ENCODE measurements at places on chromosomes 4 and X.

GRCh38 chr4:113978561-113979147 is 793 bp downstream of the ARSJ start:
- DNase-seq = no peak

GRCh38 chr4:8896506-8896905 is 24.9 kb upstream of the HMX1 start:
- DNase-seq = no peak

DNA sequence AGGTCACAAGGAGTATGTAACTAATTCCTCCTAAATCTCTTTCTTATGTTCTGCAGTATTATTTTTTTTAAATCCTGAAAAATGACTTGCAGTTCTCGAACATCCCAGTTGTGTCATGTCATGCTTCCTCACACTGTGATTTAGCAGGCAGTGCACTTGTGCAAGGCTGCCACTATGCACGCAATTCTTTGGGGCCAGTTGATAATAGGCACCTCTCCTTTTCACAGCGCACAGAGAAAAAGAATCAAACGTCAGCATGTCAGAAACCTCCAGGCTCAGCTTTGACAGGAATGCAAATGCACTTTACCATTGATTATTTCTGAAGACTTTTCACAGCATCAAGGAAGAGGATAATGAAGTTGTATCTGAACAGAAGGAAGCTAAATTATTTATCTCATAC is 62.9 kb downstream of the FGF13 start:
- DNase-seq = no peak

DNA sequence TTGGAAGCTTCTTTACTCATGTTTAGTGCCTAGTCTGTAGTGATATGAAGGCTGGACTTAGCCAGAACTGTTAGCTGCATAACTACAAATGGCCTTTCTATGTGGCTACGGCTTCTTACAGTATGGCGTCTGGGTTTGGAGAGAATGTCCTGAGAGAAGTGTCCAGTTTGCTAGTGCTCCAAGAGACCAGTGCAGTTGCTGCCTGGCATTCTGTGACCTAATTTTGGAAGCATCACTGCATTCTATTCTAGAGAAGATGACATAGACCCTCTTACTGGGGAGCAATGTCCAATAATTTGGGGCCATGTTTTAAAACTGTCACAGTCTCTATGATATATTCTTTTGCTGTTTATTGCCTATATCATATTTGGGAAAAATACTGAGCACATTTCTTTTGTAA is 74.2 kb downstream of the STAG2 start:
- DNase-seq = no peak

DNA sequence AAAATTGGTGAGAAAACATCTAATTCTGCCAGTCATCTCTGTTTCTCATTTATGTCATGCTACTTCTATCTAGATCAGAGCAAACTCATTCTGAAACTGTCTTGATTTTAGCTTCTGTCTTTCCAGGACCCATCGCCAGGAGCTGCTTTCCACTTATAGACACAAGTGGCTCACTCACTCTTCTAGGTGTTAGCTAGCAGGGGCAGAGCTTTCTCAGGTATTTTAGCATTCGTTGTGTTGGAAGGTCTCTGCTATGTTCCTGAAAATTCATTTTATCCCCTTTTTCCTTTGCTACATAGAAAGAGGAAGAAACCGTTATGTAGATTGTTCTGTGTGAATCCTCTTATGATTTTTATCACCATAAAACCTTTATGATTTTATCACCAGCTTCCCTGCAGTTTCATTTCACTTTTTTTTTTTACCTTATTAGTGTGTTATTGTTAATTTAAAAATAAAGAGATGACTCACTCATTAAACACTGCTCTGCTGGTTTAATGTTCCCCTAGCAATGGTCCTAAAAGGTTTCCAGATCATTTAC is 246.6 kb upstream of the AADAT start:
- no peak for DNase-seq

DNA sequence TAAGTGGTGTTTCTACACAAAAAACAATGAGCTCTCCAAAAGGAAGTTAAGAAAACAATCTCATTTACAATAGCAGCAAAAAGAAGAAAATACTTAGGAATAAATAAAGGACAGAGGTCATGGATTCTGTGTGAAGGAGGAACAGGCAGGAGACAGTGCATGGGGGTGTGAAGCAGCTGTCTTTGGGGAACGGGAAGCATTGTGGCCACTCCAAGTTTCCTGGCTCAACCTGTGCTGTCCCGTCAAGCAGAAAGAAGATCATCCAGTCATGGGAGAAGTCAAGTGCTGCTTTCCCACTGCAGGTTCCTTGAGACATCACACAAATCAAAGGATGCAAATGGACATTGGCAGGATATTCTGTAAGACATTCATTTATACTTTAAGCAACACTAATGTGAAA is 66.1 kb upstream of the MAML3 start:
- DNase-seq = no peak

DNA sequence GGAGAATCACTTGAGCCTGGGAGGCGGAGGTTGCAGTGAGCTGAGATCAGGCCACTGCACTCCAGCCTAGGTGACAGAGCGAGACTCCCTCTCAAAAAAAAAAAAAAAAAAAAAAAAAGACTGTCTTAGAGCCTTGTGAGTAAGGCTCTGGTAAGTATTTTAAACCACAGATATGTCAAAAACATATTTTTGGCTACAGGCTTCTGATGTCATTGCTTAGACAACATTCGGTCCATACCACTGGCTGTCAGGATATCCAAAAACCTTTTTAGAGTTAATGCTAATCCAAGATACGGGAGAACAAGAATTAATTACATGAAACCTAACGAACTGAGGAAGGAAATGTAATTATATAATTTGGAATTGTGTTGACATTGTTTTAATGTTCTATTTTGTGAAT is 999.5 kb upstream of the PABPC4L start:
- DNase-seq = no peak

- DNase-seq = no peak
Measured at GRCh38 chr4:180336494-180337090, 1906.6 kb upstream of the TENM3 start.

GRCh38 chr4:15238720-15239119 is 189.1 kb upstream of the C1QTNF7 start:
- peak; percentile 34 for DNase-seq

DNA sequence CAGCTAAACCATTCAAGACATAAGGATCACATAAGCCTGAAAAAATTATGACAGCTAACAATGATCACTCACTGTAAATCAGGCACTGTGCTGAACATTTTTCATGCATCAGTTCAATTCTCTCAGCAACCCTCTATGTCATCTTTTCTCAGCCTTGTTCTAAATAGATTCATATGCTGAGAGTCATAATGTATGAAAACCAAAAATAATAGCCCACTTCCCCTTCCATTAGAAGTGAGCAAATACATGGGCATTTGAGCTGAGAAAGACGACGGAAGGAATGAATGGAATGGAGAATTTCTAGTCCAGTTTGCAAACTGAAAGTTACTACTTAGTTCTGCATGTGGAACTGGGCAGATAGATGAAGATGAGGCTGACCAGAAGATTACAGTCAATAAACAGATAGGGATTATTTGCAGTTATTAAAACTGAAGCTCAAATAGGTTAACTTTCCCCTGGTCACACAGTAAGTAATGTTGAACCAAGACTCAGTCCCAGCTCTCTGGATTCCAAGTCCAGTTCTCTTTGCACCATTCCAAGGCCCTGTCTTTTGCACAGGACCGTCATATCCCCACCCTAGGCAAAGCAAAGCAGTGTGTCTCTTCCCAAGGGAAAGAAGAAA is 1.6 kb upstream of the SH3RF1 start:
- DNase-seq = no peak

GRCh38 chrX:121013897-121014455 is 28.4 kb upstream of the CT47A1 start:
- no peak for DNase-seq

GRCh38 chr4:2042947-2043395 is 16.2 kb upstream of the NAT8L start:
- no peak for DNase-seq

DNA sequence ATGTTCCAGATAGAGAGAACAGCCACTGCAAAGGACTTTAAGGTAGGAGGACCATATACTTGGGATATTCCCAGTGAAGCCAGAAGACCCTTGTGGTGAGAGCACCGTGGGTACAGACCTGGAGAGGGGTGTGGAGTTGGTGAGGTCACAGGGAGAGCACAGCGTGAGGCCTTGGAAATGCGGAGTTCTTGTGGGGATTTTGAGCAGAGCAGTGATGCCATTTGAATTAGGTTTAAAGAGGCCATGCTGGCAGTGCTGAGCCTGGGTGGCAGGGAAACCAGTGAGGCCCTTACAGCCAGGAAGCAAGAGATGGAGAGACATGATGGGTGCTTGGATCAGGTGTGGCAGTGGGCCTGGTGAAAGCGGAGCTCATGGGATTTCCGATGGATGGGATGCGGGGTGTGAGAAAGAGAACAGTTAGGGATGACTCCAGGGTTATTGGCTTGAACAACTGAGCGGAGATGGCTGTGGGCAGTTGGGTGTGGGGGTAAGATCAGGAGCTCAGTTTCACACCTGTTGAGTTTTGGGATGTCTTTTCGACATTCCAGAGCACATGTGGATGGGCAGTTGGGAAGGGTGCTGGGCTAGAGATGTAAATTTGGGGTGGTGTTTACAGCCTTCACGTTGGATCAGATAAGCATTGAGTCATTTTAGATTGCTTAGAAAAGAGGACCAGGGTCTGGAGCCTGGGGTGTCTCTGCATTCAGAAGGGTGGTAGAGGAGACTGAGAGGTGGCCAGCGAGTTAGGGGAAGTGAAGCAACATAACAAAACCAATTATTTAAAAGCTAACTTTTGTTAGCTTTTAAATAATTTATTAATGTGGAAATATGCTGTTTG is 68.9 kb downstream of the TMEM131L start:
- DNase-seq = no peak

DNA sequence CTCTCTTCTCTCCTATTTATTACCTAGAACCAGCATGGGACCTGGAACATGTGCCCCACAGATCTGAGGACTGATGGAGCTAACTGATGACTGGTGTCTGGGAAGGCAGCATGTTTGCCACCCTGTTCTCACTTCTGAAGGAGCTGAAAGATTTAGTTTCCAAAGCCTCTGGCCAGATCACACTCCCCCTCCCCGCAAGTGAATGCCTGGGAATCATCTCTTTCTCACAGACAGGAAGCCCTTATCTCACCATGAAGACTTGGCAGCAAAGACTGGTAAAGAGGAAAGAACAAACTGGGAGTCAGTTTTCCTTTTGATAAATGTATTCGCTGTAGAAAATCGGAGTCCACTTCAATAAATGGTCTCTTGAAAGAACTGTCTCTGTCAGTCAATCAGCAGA is 21.0 kb upstream of the PCYT1B start:
- no peak for DNase-seq

DNA sequence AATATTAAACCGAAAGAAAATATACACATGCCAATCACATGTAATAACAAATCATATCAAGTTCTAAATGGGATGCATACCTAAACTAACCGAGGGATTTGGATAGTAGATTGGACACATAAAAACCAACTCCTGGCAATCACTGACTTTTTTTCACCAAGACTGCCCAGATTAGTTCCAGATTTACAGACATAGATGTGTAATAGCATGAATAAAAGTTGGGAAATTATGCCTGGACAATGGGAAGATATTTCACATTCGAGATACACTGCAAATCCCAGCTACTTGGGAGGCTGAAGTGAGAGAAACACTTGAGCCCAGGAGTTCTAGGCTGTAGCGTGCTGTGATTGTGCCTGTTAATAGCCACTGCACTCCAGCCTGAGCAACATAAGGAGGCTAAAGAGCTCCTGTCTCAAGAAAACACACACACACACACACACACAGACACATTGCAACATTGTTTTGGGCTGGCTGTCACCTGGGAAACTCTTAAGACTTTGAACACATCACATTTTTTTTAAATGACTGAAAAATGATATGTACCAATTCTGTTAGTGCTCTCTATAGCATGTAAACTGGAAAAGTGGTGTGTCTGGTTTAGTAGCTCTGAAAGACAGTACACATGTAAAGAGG is 5.7 kb downstream of the RAB40A start:
- DNase-seq = no peak

GRCh38 chr4:7803371-7803770 is 136.3 kb downstream of the AFAP1 start:
- DNase-seq = no peak

DNA sequence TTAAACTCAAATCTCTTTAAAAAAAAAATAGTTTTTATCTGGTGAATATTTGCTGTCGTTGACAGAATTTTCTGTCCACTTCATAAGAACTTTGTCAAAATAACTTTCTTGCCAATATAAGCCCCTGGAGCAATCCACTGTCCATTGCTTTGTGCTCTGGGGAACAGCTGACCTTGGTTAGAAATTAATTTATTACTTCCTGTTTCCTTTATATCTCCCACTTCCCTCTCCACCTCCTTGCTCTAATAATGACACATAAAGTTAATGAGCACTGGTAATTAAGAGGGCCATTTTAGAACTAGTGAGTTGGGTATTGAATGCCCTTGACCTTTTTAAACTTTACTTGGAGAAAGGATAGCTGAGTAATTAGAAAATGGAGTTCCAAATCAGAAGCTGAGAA is 151.3 kb upstream of the LEF1 start:
- DNase-seq = no peak

GRCh38 chrX:66022632-66023384 is 17.1 kb downstream of the VSIG4 start:
- no peak for DNase-seq

- no peak for DNase-seq
Measured at GRCh38 chr4:45865781-45866180, 258.1 kb downstream of the GABRG1 start.

- no peak for DNase-seq
Measured at GRCh38 chr4:169047956-169048355, 37.9 kb upstream of the CBR4 start.

- DNase-seq = no peak
Measured at GRCh38 chr4:47012676-47013075, 18.7 kb upstream of the GABRB1 start.

DNA sequence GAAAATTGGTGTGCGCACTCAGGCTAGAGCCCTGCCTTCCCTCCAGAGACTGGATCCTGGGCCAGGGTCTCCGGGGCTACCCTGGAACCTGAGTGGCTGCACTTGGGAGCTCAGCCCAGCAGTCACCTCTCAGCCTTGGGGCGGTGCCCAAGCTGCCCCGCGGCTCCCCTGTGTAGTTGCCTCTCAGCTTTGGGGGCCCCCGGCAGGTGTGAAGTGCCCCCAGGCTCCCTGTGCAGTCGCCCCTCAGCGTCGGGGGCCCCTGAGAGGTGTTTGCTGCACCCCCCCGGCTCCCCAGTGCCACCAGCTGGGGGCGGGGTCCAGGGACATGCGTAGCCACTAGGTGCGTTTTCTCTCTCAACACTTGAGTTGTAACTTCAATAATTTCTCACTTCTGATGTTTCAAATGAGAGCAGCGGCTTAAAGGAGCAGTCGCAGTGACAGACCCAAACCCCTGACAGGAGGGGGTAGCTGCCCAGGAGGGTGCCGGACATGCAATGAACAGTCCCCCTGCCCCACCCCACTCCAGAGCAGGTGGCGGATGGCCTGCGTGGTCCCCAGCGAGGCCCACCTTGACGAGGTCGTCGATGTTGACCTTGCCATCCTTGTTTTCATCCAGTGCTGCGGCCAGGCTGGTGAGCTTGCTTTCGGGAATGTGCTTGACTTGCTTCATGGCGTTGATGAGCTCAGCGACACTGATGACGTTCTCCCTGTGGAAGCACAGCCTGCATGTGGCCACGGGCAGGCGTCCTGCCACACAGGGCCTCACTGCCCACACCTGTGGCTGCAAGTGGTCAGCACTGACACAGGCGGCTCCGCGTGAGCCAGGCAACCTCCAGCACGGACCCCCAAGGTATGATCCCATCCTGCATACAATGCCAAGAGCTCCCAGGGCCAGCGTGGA is 22.3 kb downstream of the FGFR3 start:
- DNase-seq = no peak

GRCh38 chr4:17552427-17552826 is 24.6 kb upstream of the LAP3 start:
- peak; percentile 56 for DNase-seq

Data from MM.1S (cell line).